Large intestine (tissue), 12 donors: ENCODE measurements at places on chromosomes 5 and 9. TPM values are rescaled to one million over a fixed set of nuclear protein-coding genes. Genes with fewer than 3 reads are reported as not detected.

PCDHGB6 gene
- 2.9 TPM for polyA plus RNA-seq

EEIG1 gene
- 55.2 TPM for polyA plus RNA-seq

PCDHA1 gene
- 0.55 TPM for polyA plus RNA-seq

HARS1 gene
- 55.4 TPM for polyA plus RNA-seq

RASGEF1C gene
- polyA plus RNA-seq, result 1.3 TPM

RELL2 gene
- 2.0 TPM for polyA plus RNA-seq

PCDHGA3 gene
- 0.96 TPM for polyA plus RNA-seq

FOXD4L5 gene
- 0.09 TPM for polyA plus RNA-seq

HTR4 gene
- 4.7 TPM for polyA plus RNA-seq

SPATA31E1 gene
- polyA plus RNA-seq, result 0.48 TPM

FIBCD1 gene
- polyA plus RNA-seq, result 1.5 TPM

NUTM2G gene
- 0.88 TPM for polyA plus RNA-seq

LEAP2 gene
- polyA plus RNA-seq, result 12.3 TPM

PGGT1B gene
- 20.5 TPM for polyA plus RNA-seq

CTXN3 gene
- not detected for polyA plus RNA-seq

RAI14 gene
- polyA plus RNA-seq, result 15.8 TPM

PCDHA9 gene
- polyA plus RNA-seq, result 0.24 TPM

NTRK2 gene
- polyA plus RNA-seq, result 1.2 TPM

TMEM250 gene
- polyA plus RNA-seq, result 36.2 TPM

CCIN gene
- polyA plus RNA-seq, result 0.07 TPM

CARTPT gene
- polyA plus RNA-seq, result 8.5 TPM

NEURL1B gene
- polyA plus RNA-seq, result 13.5 TPM

TXNDC8 gene
- not detected for polyA plus RNA-seq

PTGER4 gene
- polyA plus RNA-seq, result 11.6 TPM

GBGT1 gene
- 8.7 TPM for polyA plus RNA-seq

ANXA2R gene
- 1.4 TPM for polyA plus RNA-seq

RAB3C gene
- polyA plus RNA-seq, result 12.6 TPM

NLN gene
- 11.8 TPM for polyA plus RNA-seq

PLPPR1 gene
- 0.87 TPM for polyA plus RNA-seq
